ENCODE measurements at places on chromosomes 12 and 14.

GRCh38 chr12:18483698-18484325 is 222.5 kb downstream of the PIK3C2G start:
- DNase-seq = no peak

DNA sequence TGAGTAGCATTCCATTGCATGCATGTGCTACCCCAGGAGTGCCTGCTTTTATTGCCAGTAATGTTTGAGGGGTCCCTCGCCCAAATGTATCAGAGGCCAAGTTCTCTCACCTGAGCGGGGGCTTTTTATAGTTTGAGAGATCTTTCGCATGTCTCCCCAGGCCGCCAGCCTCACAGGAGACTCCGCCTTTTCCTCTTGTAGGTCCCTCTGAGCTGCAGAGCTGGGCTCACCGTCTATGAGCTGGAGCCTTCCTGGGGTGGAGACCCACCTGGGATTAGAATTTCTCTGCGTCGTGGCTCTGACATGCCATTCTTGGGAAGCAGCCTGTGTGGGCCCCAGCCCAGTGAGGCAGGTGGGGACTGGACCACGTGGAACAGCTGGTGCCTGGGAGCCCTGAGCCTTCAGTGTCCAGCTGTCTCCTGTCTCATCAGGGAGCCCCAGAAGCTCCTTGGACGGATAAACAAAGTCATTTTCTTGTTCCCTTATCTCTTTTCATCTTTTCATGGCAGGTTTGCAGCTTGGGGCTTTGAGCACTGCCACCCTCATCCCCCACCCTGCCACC is 261.7 kb upstream of the CRY1 start:
- DNase-seq = no peak

GRCh38 chr14:74586681-74587362 is 25.2 kb downstream of the LTBP2 start:
- DNase-seq = peak; percentile 87

DNA sequence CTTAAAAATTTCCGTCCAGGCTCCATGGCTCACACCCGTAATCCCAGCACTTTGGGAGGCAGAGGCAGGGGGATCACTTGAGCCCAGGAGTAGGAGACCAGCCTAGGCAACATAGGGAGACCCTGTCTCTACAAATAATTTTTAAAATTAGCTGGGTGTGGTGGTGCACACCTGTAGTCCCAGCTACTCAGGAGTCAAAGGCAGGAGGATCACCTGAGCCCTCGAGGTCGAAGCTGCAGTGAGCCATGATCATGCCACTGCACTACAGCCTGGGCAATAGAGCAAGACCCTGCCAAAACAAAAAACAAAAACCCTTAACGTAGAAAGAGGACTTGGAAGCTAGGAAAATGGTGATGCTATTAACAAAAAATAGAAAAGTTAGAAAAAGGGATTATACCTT is 2.0 kb upstream of the HECTD1 start:
- no peak for DNase-seq

DNA sequence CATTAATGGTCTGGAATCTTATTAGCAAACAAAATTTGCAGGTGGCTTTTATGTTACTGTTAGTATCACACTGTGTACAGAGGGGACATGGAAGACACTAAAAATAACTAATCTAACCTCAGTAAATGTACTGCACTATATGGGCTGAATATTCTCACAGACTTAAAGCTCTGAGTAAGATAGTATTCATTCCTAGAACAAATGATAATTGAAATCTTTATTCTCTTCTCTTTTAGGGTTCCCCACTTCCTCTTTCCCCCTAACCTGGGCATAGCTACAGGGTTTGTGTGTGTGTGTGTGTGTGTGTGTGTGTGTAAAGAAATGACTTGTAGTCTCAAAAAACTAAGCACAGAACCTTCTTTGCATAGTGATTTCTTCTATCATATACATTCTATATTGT is 21.4 kb upstream of the HECTD1 start:
- DNase-seq = no peak

DNA sequence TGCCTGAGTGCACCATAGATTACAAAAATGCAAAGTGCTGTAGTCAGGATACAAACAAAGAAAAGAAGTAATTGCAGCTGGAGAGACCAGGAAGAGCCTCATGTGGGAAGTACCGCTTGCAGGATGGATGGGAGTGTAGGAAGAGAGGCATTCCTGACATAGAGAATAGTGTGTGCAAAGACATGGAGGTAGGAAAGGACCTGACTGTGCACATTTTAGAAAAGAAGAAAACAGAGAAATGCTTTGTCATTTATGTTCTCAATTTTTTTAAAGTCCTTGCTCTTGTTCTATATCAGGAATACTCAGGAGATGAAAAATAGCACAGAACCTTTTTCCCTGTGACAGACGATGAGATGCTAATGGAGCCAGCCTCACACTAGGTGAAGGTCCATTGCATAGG is 358.7 kb upstream of the TMPO start:
- no peak for DNase-seq

GRCh38 chr14:92460916-92461579 is 52.5 kb upstream of the RIN3 start:
- DNase-seq = no peak

Measured in LHCN-M2 (cell line).